Cortex of kidney (tissue), 1 donor: ENCODE measurements at places on chromosomes 16 and 17.

DNA sequence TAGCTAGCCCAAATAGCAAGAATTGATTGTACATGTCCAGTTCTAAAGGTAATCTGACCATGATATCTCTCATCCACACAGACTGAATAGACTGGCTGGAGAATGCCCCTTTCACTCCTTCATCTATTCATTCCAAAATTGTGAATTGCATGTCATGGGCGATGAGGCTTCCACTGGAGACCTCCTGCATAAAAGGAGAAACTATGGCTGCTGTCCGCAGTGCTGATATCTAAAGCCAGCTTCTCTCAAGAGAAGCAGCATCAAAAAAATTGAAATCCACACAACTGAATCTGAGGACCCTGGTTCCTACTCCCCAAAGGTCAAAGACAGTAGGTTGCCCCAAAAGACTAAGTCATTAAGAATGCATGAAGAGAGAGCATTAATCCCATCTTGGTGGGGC, 7.9 kb upstream of the SCNN1G start:
- no peak for DNase-seq

- DNase-seq, result no peak
These were observed 27.4 kb upstream of the TNS4 start for GRCh38 chr17:40528692-40529417.

- DNase-seq, result no peak
These were observed 226.2 kb downstream of the CCDC182 start for GRCh38 chr17:57518587-57519581.

DNA sequence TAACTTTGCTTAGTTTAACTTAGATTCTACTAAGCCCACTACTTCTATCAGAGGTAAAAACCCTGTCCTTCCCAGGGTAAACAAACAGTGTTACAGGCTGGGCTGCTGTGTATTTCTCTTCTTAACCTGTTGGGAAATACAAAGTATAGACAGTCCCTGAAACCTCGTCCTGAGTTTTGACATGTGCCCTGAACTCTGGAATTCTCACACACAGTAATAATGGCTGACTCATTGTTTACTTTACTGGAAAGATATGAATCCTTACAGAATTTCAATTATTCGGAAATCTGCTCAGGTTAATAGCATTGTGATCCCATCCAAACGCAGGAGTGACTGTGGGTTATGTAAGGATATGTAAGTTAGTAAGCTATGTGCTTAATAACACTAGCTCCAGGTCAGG, 199.1 kb downstream of the TMEM114 start:
- DNase-seq, result no peak

DNA sequence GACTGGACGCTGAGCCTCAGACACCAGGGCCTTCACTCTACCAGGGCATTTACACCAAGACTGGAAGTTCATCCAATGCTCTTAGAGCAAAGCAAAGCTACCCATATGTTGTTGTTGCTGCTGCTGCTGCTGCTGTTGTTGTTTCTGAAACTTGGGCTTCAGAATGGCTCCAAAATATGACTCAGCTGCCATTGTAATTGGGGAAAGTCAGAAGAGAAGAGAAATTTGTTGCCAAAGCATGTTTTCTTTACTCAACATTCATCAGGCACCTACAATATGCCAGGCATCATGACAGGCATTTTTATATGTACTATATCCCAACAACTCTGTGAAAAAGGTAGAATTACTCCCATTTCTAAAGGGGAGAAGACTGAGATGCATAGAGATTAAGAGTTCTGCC, 11.9 kb downstream of the KRT32 start:
- DNase-seq, result no peak
